ENCODE measurements at places on chromosomes 7 and 10.

GRCh38 chr7:100799037-100799896 is 28.1 kb downstream of the EPHB4 start:
- peak; percentile 46 for DNase-seq

DNA sequence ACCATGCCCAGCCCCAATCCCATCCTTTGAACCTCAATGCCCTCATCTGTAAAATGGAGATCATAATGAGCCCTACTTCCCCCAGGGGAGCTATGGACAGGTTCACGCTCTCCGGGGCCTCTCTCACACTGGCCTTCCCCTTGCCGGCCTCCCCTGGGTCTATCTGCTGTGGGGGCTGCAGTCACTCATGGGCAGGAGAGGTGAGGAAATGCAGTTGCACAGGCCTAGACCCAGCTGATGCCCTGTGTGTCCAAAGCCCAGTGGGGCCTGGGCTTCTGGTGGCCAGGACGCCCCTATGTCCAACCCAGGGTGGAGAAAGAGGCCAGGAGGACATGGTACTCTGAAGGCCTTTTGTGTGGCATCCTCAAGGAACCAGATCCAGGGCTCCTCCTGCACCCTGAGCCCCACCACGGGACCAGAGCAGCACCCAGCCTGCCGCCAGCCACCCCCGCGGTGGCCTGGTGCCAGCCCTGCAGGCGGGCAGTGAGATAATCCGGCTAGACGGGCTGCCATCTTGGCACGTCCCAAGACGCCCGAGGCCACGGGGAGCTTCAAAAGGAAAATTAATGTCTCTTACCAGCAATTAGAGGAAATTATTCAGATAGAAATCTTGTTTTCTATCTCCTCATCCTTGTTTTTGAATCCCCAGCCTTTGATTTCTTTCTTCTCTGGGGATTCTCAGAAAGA is 39.0 kb downstream of the MYL10 start:
- no peak for DNase-seq

GRCh38 chr10:28765641-28766040 is 88.3 kb downstream of the BAMBI start:
- no peak for DNase-seq

GRCh38 chr7:25068502-25069213 is 56.4 kb downstream of the CYCS start:
- DNase-seq = no peak

DNA sequence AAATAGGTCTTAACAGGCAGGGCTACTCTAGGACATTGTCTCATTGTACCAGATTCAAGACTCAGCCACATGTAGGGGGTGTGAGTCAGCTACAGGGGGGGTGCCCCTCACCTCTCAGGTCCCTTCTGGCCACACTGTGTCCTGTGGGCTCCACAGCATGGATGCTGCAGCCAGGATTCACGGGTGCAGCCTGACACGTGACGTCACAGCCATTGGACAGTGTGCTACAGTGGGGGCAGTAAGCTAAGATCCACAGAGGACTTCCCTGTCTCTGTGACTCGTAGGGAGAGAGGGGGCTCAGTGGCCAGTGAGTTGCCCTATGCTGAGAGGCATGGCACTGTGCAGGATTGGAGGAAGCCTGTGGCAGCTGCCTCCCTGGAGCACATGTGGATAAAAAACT is 77.9 kb downstream of the TMEM178B start:
- DNase-seq = no peak

- DNase-seq = peak; percentile 62
These were observed 98.8 kb downstream of the CHST15 start for GRCh38 chr10:123994417-123995081.

DNA sequence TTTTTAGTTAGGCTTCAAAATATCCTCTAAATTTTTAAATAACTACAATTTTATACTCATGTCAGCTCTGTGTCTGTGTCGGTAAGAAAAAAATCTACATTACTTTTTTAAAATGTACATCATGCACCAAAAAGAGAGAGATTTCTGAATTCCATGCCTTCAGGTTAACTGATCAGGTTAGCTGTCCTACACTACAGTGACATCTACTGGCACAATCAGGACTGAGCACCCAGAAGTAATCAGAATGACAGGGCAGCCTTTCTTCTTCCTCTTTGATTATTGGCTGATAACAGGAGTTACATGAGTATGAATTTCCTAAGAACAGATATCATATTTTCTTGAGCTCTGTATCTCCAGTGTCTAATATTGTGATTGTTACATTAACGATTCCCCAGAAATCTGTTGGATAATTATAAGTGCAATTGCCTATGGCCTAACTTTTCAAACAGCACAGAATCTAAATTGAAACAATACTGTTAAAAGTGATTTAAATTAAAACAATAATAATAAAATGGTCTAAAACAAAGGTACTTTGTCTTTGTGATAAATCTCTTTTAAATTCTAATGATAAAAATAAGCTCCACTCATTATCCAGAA is 41.8 kb upstream of the HYCC1 start:
- peak; percentile 78 for DNase-seq

DNA sequence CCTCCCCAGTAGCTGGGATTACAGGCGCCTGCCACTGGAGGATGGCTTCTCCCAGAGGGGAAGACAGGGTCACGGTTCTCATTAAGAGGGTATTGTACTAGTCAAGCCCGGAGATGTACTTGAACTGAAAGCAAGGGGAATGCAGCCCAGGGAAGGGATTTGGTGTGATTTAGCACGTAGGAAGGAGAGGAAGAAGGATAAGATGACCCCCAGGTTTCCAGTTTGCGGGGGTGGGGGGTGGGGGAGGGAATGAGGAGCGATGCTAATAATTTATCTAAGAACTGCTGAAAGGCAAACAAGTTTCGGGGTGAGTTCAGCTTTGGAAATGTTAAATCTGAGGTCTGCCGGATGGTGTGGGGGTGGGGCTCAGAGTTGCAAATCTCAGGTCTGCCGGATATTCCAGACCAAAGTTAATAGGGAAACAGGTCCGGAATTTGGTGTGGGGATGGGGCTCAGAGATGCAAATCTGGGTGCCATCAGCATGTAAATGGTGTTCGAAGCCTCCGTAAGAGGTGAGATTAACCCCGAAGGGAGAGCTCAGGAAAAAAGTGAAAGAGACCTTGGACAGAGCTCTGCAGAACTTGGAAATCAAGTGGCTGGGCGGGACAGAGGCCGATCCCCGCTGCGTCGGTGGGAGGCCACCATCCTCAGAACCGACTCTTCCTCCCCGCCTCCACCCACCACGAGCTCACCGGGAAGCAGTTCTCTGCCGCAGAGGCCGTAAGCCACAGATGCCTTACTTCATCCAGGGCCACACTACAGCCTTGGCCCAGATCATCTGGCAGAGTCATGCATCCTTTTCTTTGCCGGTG is 1.6 kb upstream of the SEPHS1 start:
- DNase-seq = no peak

DNA sequence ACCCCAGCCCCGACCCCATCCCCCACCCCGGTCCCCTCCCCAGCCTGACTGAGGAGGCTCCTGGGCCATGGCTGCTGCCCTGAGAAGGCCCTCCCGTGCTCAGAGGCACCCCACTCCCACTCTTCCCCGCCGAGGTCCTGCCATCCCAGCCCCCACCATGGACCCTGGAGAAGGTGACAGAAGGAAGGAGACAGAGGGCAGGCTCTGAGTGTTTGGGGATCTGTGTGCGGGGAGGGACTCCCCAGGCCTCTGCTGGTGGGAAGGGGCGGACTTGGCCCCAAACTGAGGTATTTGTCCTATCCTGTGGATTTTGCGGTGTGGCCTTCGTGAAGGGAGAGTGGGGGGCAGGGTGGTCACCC is 53.4 kb downstream of the PWWP2B start:
- DNase-seq = no peak

- DNase-seq = no peak
These were observed 2.2 kb upstream of the CCDC3 start for GRCh38 chr10:13003759-13004158.

- DNase-seq = no peak
These were observed 9.1 kb upstream of the PRKAR2B start for GRCh38 chr7:107035446-107035845.

- DNase-seq = no peak
These were observed 46.0 kb downstream of the ZNRF2 start for GRCh38 chr7:30330134-30331111.

GRCh38 chr10:124492266-124492665 is 30.6 kb downstream of the LHPP start:
- DNase-seq = no peak

DNA sequence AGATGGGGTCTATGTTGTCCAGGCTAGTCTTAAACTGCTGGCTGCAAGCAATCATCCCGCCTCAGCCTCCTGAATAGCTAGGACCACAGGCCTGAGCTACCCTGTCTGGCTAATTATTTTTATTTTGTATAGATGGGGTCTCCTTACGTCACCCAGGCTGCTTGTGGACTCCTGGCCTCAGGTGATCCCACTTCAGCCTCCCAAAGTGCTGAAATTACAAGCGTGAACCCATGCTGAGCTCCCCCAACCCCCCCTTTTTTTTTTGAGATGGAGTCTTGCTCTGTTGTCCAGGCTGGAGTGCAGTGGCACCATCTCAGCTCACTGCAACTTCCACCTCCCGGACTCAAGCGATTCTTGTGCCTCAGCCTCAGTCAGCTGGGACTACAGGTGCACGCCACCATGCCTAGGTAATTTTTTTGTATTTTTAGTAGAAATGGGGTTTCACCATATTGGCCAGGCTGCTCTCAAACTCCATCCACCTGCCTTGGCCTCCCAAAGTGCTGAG is 25.4 kb downstream of the FAM25A start:
- no peak for DNase-seq

DNA sequence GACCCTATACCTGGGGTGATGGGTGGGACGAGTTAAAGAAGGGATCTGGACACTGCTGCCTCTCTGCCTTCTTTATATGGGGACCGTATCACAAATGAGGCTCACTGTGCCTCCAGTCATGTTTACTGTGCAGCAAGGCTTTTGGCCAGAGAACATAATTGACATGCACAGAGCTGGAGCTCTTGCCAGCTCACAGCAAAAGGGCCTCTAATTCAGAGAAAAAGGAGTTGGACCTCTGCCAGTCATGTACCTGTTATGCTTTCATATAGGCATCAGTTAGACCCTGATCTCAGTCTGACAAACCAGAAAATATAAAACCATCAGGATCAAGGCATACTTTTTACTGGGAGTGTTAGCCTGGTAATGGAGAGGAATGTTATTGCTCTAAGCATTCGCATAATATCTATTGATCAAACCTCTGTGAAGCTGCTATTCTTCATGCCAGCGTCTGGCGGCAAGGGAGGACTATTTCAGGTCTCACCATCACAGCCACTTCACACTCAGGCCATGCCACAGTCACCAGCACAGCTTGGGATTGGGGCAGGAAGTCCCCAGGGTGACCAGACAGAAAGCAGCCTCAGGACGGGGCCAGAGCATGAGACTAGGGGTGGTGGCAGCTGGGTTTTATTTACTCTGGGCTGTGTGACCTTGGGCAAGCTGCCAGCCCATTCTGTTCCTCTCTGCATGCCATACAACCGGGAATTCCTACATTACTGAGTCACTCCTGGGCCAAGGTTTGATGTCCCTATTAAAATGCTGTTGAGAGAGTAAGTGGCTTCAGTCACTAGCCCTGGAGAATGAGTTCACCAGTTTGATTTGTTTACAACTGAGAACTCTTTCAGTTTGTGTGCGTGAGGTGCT is 90.1 kb downstream of the NPSR1 start:
- DNase-seq = peak; percentile 90

- no peak for DNase-seq
These were observed 42.0 kb upstream of the ADGRA1 start for GRCh38 chr10:133045556-133046389.

GRCh38 chr10:104638861-104639589 is 2.1 kb upstream of the SORCS3 start:
- no peak for DNase-seq

- DNase-seq = peak; percentile 72
These were observed 1.7 kb downstream of the PLEKHS1 start for GRCh38 chr10:113753020-113753692.

All from NCI-H2081 (cell line).